ENCODE measurements at places on chromosomes 16 and 17.

GRCh38 chr16:4411684-4412083 is 4.7 kb downstream of the CORO7 start:
- no peak for DNase-seq

GRCh38 chr17:31321966-31322365 is 544 bp upstream of the EVI2A start:
- no peak for DNase-seq

DNA sequence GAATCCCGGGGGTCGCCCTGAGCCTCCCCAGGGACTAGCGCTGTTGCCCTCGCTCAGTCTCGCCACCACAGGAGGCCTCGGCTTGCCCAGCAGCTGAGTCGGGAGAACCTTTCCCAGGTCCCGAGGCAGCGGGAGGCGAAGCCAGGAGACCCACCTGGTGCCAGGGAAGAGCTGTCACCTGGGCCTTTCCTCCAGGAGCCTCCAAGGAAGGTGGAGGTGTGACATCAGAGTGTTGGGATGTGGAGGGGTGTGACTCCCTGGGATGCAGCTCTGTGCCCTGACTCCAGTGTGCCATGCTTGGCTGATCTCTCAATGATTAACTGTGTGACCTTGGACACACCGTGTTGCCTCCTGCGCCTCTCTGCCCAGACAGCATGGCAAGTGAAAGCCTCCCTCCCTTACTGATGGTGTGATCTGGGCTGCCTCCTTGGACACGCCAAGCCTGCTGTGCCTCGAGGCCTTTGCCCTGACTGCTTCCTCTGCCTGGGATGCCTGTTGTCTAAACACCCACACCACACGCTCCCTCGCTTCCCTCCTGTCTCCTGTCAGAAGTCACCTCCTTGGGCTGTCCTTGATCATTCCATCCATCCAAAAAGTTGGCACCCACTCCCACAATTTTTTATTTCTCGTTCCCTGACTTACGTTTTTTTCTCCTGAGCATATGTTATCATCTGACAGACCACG is 88.0 kb downstream of the CMIP start:
- DNase-seq, result no peak

- no peak for DNase-seq
These were observed 57.8 kb downstream of the BMERB1 start for GRCh38 chr16:15492091-15492740.

DNA sequence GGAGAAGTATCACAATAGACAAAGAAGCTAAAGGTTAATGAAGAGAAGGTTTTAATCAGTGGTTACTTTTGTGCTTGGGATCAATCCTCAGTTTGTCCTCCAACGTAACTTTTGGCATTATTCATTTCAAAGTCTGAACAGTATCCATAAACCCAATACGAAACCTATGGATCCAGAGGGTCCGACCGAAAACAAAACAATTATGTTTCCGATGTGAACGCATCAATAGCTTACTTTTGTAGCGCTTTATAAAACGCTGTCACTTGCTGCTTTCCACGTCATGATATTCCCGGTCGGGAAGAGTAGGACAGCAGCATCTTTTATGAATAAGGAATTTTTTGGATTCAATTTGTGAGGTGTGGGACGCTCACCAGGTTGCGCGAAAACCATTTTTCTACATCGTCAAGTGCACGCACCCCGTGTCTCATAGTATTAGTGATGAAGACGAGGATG is 383.8 kb downstream of the ZFHX3 start:
- DNase-seq, result no peak
